Stimulated activated CD4-positive, alpha-beta T cell treated with anti-CD3 and anti-CD28 coated beads, Interleukin-12 subunit alpha, Interleukin-12 subunit beta, amount 100 ng/mL, for 4 hours (primary cell): ENCODE measurements at places on chromosomes 7 and 10.

DNA sequence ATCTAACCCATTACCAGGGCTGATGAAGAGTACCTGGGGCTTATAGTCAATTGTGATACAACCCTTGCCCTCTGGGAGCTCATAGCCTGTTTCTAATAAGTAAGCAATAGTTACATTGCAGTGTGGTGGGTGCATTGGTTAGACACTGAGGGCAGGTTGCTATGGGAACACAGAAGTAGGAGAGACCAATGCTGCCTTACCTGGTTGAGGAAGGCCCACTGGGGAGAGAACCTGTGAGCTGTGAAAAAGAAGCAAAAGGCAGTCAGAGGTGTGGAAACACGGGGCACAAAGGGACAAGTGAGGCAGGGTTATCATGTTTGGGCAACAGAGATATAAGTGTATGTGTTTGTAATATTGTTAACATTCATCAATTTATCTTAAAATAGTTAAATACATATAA is 51.9 kb downstream of the WDFY4 start:
- no peak for DNase-seq

DNA sequence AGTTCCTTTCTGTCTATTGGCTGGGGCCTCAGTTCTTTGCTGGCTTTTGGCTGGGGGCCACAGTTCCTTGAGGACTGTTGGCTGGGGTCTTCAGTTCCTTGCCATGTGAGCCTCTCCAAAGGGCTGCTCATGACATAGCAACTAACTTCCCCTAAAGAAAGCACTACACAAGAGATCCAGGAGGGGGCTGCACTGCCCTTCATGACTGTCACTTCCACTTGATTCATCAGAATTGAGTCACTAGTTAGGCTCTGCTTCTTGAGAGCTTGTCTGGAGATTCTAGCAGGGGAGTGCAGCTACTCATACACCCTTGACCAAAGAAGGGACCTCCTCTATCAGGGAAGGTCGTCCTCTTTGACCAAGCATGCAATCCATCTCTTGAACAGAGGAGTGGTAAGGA is 38.0 kb upstream of the MKX start:
- peak; percentile 5 for DNase-seq

GRCh38 chr10:24862589-24862988 is 89.8 kb downstream of the PRTFDC1 start:
- no peak for DNase-seq

GRCh38 chr7:81956520-81956919 is 186.7 kb upstream of the HGF start:
- no peak for DNase-seq

DNA sequence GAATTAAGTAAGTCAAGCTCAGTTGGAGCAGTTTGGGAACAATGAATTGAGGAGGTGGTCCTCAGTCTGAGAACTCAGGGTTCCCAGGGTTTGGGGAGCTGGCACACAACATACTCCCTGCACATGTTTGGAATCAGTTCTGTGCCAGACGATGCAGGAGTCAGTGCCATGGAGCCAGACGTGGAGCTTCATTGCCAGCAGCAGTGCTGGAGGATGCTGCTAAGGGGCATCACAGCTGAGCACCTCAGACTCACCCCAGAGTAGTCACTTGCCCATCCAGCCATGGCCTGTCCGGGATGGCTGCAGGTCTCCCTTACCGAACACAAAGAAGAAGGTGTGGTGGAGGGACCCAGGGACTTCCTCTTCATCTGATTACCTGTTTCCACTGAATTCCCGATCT is 7.9 kb downstream of the GIMAP5 start:
- no peak for DNase-seq

GRCh38 chr7:74271742-74272141 is 17.5 kb upstream of the CLIP2 start:
- no peak for DNase-seq
